Dermis blood vessel endothelial cell (primary cell): ENCODE measurements at places on chromosomes 13 and 19. TPM values are rescaled to one million over a fixed set of nuclear protein-coding genes. Genes with fewer than 3 reads are reported as not detected.

- no peak for DNase-seq
Observed at GRCh38 chr13:43243711-43244110, 220.3 kb downstream of the DNAJC15 start.

ZNF816 gene
- 6.1 and 9.0 TPM in 2 replicates for total RNA-seq

DNA sequence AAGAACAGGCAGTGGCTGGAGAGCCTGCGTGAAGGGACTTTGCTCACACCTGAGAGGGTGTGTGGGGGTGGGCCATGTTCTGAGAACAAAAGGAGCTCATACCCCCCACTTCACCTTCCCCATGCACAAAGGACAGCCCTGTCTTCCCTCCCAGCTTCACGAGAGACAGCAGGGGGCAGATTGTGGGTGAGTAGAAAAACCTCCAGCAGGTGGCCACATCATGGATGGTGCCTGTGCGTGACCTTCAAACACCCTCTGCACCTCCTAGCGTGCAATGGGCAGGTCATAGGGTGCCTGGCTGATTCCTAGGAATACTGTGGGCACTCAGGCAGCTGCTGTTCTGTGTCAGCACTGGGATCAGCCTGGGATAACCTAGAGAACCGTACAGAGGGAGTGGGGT lies 36.3 kb upstream of the PSG9 start:
- no peak for DNase-seq

ZNF761 gene
- 13.4 and 14.2 TPM in 2 replicates for total RNA-seq

GRCh38 chr19:1018393-1018792 lies 2.5 kb downstream of the TMEM259 start:
- DNase-seq = no peak
